ENCODE measurements at places on chromosomes 1 and 21.

- no peak for DNase-seq
Measured at GRCh38 chr1:1510912-1511532, 940 bp upstream of the ATAD3A start.

DNA sequence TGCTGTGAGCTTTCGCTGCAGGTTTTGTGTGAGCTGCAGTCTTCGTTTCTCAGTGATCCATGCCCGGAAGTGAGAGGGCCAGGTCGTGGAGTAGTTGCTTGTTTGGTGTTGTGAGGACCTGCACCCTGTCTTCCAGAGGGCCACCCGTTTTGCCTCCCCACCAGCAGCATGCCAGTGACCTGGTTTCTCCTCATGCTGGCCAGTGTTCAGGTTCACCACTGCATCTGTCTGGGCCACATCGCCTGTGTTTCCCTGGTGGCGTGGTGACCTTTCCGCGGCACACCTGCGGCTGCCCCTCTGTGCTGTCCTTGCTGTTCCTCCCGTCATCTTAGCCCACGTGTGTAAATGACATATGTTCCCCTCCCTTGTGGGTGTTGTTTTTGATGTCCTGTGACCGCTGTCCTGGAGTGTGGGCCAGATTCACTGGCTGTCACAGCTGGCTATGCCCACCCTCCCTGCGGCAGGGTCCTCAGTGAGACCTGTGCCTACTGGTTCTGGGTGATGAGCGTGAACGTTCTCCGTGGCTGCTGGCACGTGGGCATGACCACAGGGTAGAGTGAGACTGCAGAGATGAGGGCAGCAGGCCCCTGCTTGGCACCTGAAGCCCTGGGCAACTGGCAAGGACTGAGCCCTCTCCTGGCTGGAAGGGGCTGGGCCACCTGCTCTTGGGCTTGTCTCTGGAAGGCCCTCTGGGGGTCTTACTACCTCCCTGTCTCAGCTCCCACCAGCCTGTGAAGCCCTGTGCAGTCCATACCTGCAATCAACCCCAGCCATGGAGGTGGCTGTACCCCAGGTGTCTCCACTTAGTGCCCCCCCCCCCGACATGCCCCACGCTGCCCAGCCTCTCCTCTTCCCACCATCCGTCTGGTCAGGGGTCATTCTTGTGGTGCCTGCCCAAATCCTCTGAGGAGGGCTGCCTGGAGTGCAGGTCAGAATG lies 7.3 kb downstream of the IBA57 start:
- no peak for DNase-seq

DNA sequence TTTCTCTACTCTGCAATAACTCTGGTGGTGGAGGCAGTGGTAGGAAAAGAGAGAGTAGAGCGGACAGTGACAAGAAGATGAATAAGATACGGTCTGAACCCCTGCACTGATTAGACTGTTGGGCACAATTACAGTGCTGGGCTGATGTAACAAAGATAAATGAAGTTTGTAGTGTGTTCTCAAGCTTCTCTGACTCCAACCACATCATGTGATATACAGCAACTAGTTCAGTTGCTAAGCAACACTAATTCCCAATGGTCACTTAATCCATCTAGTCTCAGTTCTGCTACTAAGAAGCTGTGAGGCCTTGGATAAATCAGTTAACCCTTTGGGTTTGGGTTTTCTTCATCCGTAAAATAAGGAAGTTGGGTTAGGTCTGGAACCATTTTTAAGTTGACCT lies 17.3 kb downstream of the DDR2 start:
- DNase-seq: no peak

DNA sequence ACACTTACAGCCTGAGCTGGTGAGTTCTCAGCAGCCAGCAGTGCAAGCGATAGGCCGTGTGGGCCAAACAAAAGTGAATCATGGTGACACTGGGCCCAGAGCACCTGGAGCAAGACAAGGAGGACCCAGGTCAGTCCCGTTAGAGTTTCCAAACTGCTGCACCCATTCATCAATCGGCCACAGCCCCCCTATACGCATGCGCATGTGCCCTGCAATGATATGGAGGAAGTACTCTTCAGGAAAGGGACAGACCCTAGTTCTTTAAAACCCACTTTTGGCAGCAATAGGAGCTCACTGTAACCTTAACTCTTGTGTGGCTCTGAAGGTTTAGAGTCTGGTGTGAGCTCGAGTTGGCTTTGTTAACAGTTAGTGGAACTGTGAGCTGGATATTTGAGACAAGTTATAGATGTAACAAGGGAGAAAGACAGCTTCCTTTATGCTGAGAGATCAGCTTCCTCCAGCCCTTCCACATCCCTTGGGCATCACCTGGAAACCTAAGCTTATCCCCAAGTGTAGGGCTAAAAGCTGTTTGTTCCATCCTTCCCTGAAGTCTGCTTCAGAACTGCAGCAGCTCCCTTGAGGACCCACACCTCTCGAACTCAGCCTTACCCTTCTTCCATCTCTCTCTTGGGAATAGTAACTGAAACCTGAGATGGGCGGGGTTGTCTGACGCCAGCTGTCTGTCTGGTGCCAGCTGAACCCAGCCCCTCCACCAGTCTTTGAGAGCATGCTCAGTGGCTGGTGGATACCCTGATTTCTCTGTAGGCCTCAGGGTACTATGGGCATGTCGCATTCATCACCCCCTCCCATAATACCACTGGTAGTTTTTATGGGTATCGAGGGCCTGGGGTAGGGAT lies 17.7 kb downstream of the NMNAT1 start:
- DNase-seq: no peak

- no peak for DNase-seq
Measured at GRCh38 chr1:5991381-5992025, 722 bp downstream of the NPHP4 start.

DNA sequence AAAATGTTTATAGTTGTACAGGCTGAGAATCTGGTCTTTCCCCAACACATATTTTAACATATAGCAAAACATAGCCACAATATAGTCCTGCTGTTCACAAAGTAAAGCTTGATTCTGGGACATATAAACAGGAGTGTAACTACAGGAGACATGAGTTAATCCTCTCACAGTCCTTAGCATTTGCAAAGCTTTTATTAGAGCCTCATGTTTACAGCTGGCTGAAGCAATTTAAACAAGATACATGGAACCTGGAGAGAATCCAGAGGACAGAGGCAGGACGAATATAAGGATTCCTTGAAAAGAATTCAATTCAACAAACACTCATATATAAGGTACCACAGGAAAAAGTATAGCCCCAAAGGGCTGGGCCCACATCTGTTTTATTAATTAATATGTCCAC lies 163.4 kb downstream of the ADGRL4 start:
- no peak for DNase-seq

DNA sequence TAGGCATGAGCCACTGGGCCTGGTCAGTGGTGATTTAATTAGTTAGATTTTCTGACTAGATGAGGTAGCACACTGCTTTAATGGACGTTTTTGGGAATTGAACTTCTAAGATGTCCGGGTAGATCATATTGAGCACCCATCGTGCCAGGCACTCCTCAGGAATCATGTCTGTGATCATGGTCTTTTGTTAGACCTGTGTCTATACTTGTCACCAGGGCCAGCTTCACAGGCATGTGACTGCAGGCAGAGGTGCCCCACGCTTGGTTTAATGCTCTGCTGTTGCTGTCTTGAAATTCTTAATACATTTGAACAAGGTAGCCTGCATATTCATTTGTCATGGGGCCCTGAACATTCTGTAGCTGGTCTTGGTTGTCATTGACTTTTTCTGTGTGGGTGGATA lies 19.6 kb downstream of the UBE4B start:
- peak; percentile 20 for DNase-seq

- no peak for DNase-seq
Measured at GRCh38 chr1:232932486-232933425, 17.7 kb upstream of the NTPCR start.

DNA sequence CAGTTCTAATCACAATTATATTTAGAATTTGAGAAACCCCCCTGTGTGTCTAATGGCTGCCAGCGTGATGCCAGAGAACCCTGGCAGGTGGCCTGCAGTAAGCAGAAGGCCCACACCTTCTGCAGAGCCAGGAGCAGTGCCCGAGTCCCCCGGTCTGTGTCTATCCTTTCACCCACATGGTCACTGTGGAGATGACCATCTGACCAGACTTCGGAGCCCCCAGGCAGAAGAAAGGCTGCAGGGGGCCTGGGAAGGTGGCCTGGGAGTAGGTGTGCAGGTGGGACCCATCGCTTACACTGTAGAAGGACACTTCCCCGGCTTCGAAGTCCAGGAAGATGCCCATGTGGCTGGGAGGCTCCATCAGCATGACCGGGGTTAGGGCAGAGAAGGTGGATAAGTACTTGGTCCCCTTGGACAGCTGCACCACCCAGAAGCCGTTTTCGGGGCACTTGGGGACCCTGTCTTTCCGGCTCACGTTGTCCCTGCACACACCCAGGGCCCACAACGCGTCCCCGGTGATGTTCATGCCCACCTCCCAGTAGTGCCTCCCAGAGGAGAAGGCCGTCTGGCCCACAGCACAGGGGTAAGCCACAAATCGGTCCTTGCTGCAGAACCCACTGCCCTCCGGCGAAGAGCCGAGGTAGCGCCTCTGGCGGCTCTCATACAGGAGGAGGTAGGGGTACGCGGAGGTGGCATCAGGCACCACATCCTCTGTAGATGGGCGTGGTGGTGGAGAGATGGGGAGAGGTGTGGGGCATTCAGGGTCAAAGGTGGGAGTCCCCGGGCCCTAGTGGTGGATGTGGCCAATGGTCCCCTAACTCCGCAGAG lies 1.6 kb upstream of the TRIM11 start:
- DNase-seq: peak; percentile 83

- no peak for DNase-seq
Measured at GRCh38 chr1:177368255-177368654, 197.5 kb downstream of the BRINP2 start.

- no peak for DNase-seq
Measured at GRCh38 chr1:207021876-207022596, 10.5 kb downstream of the C1orf116 start.

DNA sequence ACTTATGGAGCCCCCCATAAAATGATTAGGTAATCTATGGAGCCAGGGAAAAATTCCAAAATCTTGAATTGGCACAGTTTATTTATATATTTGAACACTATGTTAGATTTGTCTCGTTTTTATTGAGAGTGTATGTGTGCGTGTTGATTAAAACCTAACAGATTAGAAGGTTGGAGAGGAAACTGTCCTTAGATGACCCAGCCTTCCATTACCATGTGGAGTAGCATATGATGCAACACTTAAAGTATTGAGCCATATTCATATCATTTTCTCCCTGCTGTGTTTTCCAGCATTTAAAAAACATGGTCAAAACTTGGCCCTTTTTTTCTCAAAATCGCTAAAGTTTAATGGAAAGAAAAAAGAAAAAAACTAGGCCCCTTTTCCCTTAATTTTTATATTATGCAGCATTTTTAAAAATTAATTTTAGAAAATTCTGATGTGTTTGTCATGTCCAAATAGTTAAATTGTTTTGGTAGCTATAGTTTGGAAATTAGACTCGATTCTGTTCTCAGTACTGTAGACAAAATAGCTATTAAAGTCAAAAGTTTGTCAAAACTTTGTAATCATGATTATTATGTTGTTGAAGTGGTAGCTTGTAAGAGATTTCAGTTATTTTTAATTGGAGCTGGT lies 2.3 kb downstream of the LRRC8D start:
- no peak for DNase-seq

- peak; percentile 67 for DNase-seq
Measured at GRCh38 chr1:16396591-16396990, 29.5 kb downstream of the SZRD1 start.

GRCh38 chr1:43363283-43363934 lies 4.4 kb downstream of the ELOVL1 start:
- no peak for DNase-seq

GRCh38 chr1:95770581-95770980 lies 536.6 kb downstream of the RWDD3 start:
- no peak for DNase-seq

DNA sequence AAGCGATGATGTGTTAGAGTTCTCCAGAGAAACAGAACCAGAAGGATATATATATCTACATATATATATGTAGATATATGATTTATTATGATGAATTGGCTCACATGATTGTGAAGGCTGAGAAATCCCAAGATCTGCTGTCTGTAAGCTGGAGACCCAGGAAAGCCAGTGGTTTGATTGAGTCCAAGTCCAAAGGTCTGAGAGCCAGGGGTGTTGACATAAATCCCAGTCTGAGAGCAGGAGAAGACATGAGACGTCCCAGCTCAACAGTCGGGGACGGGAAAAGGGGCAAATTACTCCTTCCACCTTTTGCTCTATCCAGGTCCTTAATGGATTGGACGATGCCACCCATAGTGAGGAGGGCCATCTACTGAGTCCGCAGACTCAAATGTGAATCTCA lies 126.6 kb downstream of the PRDM2 start:
- DNase-seq: no peak

GRCh38 chr1:116874733-116875249 lies 34.9 kb upstream of the PTGFRN start:
- peak; percentile 66 for DNase-seq

DNA sequence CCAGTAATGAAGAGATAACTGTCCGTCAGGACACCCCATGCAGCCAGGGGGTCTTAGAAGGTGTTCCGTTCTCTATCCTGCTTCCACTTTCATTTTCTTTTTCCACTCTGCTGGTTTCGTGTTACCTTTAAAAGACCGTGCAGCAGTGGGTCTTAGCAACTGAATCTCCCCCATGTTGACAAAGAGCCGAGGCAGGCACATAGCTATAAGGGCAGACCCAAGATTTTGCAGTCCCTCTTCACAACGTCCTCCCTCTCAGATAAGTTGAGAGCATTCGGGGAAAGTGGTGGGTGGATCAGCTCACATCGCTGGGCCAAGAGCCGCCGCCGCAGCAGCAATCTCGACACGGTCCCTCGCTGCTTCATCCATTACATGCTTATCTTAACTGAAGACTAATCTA lies 355.5 kb downstream of the LMO4 start:
- DNase-seq: no peak

DNA sequence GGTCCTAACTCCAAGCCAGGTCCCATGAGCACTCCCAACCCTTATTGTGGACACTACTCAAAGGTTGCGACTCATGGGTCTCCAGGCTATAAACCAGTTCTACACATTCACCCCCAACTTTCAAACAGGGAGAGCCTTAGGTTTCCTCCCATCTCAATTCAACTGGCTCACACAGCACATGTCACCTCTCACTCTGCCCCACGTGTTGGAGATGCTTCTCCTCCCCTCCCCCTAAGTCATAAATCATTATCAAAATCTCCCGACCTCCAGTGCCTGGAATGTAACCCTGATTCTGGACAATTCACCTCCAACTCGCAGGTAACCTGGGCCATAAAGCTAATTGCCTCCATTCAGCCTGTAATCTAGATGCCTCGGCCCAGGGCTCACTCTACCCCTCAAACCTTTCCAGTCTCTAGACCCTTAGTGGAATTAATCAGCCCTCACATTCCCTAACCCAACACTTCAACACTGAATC lies 595 bp downstream of the AK2 start:
- DNase-seq: no peak

- DNase-seq: no peak
Measured at GRCh38 chr1:63718541-63718970, 55.3 kb upstream of the ROR1 start.

- no peak for DNase-seq
Measured at GRCh38 chr1:99239690-99240089, 24.6 kb upstream of the PLPPR4 start.

DNA sequence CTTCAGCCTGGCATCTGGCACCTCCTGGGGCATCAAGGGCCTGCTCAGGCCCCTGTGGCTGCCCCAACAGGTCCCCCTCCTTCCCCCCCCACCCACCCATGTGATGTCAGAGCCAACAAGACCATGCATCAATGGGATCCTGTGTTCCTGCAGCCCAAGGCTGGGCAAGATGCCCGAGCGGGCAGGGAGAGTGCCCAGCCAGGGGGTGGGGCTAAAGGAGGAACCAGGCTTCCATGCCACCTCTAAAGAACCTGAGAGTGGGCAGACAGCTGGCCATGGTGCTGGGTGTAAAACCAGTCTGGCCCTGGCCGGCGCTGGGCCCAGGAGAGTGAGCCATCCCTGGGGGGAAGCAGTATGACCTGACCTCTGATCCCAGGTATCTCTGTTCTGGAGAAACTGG lies 7.6 kb downstream of the COL16A1 start:
- DNase-seq: no peak

All from lower leg skin (tissue), 4 donors.